MG63 (cell line): ENCODE measurements at places on chromosomes 2 and 18. TPM values are rescaled to one million over a fixed set of nuclear protein-coding genes. Genes with fewer than 3 reads are reported as not detected.

DNA sequence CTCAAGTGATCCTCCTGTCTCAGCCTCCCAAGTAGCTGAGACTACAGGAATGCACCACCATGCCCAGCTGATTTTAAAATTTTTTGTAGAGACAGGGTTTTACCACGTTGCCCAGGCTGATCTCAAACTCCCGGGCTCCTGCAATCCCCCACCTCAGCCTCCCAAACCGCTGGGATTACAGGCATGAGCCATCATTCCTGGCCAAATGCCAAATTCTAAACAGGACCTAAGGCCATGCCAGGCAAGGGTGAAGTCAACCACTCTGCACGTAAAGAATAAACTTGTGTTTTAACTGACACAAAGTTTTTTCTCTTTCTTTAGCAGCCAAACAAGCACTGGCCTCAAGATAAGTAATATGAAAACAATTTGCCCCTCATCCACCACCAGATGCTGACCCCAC, 37.4 kb upstream of the SATB2 start:
- peak; percentile 73 for DNase-seq

TUBA3E gene
- total RNA-seq: not detected in 2 replicates

DNA sequence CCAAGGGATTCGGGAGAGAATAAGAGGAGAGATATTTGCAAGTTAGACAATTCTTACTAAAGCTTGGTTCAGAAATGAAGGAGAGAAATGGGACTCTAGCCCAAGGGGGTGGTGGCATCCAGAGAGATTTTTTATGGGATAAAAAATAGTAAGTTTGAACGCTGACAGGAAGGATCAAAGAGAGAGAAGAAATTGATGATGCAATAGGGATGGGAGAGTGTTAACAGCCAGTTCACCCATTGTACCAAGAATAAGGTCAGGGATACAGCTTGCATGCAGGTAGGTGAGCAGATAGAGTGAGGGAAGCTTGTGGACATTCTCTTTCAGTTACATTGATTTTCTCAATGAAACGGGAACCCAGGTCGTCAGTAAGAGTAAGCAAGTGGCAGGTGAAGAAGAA, 1.2 kb upstream of the ARHGAP25 start:
- DNase-seq: no peak

DNA sequence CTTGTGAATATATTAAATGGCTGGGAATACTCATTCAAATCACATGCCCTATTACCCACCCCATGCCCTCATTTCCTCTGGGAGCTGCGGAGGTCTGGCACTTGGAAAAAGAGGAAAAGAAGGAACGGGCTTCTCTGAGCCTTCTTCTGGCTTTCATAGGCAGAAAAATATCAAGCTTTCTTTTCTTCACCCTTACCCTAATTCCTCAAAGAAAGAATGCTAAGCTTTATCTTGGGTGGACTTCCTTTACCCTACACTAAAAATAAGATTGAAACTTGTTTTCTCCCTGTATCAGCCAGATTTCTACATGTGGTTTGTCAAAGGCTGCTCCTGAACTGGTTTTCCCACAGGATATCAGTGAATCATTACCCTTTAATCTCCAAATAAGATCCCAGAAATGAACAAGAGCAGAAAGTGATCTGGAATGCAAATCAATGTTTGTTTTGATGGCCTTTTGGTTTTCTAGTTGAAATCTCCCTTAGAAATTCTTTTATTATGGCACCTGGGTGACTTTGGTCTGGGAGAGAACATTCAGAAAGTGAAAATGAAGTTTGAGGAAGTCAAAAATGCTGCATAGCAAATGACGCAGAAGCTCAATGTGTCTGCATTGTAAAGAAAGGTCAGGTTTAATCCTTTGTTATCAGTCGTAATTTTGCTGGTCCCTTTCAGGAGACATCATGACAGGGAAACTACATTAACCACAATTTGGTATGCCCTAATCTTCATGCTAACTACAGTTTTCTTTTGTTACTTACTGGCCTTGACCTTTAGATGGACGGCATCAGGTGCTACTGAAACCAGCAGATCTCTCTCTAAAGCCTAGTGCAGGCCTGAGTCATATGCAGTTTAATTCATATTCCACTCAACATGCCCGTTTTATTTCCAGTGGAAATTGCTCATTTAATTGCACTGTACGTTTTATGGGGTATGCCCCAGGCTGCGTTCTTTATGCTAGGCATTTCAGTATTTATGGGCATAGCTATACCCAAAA, 46.6 kb upstream of the HNRNPA3 start:
- DNase-seq: peak; percentile 48

DNA sequence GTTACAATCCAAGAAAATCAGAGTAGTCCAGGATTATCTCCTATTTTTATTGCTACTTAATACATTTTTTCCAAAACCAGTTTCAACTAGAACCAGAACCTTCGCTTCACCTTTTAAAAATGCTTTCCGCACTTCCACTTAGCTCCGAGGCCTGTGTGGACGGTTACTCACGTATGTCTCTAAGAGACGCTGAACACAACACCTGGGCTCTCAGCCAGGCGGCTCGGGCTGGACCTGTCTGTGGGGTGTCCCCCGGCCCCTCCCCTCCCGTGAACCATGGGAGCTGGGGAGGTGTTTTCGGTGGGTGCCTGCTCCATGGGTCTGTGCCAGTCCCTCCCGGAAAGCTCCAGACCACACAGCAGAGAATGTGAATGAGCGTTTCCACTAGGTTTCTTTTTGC, 223.8 kb downstream of the GLI2 start:
- no peak for DNase-seq

- DNase-seq: no peak
Observed at GRCh38 chr2:217999595-217999959, 3.2 kb downstream of the TNS1 start.

DNA sequence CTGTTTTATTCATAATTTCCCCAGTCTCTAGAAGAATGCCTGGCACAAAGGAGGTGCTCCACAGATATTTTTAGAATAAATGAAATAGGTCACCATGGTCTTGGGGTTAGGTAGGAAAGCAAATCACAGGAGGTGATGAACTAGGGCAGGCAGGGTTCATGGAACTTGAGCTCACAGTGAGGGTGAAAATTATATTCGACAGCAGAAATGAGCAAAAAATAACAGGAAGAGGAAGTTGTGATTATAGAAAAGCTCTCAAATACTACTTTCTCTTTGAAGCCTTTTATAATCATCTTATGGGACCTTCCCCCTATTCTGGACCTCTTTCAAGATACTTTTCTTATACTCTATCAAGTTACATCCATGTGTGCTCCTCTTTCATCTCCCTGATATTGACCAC, 4.5 kb upstream of the CREB1 start:
- DNase-seq: no peak

DNA sequence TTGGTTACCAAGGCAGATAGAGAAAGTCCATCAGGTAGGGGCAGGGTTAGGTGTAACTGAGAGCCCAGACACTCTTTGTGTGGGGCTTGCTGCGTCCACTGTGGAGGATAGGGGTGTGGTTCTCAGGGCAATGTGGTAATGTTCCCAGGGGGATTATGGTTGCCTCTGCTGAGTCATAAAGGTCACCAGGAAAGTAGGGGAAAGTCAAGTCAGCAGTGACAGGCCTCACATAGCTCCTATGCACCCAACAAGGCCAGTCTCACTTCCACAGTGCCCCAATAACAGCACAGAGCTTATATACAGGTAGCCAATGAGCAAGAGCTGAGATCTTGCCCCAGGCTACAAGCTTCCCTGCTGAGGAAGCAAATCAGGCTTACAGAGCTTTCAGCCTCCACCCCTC, 1438.0 kb upstream of the ZEB2 start:
- DNase-seq: no peak

DNA sequence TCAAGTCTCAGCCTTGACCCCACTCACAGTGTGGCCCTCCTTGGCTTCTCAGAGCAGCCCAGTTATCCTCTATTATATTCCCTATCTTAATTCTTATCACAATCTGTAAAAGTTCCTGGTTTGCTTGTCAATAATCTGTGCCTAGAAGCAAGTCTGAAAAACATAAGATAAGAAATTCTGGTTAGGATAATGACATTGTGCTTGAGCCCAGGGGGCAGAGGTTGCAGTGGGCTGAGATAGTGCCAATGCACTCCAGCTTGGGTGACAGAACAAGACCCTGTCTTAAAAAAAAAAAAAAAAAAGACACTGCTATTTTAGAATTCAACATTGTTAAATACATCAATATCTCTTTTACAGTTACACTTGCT, 63.9 kb downstream of the TMEM131 start:
- no peak for DNase-seq

- DNase-seq: no peak
Observed at GRCh38 chr18:50170004-50170403, 24.9 kb downstream of the MYO5B start.

DNA sequence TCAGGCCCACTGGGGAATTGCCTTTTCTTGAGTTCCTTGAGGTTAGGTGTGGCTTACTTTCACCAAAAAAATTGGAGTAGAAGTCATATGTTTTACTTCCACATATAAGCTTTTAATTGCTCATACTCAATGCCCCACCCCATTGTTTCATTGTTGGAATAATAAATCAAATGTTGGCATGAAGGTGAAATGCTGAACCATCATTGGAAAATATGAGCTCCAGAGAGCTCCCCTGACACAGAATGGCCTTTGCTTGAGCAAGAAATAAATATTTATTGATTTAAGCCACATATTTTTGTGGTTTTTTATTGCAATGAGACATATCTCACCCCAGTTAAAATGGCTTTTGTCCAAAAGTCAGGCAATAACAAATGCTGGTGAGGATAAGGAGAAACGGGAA, 167.3 kb upstream of the SRD5A2 start:
- no peak for DNase-seq

- DNase-seq: no peak
Observed at GRCh38 chr2:190875891-190876290, 4.7 kb upstream of the GLS start.

NRP2 gene
- total RNA-seq: 3.5 TPM in 1 of 2 replicates, not detected in the other

- DNase-seq: no peak
Observed at GRCh38 chr2:27920148-27920885, 29.8 kb downstream of the BABAM2 start.

DNA sequence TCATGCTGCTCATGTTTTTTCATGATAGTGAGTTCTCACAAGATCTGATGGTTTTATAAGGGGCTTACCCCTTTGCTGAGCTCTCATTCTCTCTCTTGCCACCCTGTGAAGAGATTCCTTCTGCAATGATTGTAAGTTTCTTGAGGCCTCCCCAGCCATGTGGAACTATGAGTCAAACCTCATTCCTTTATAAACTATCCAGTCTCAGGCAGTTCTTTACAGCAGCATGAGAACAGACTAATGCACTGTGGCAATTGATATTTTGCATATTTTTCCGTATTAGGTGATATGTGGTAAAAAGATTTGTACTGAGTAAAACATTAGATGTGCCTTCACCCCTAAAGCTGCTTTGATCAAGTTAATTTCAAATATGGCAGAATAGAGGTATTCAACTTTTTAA, 48.8 kb downstream of the RAB27B start:
- no peak for DNase-seq

GRCh38 chr2:138321458-138321857, 180.1 kb upstream of the SPOPL start:
- no peak for DNase-seq

DNA sequence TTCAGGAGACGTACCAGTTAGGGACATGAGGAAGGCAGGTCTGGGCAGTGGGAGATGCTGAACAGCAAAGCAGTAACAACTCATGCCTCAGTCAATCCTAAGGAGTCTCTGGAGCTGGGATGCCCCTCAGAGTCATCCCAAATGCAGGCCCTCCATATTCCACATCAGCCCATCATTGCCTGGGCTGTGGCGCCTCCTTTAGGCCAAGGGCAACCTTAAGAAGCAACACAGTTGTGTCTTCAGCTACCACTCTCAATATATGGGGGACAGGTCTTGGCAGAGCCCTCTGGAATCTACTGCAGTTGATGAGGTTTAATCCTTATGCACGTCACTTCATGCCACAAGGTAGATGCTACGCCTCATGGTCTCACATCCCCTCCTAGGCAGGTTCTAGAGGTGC, 682.0 kb upstream of the RAB6C start:
- no peak for DNase-seq

TFCP2L1 gene
- total RNA-seq: 0.03 TPM in 1 of 2 replicates, not detected in the other

GRCh38 chr2:56831780-56832179, 648.0 kb downstream of the CCDC85A start:
- no peak for DNase-seq

GREB1L gene
- 0.07 and 2.7 TPM in 2 replicates for total RNA-seq
